ENCODE measurements at places on chromosomes 11 and 22.

- DNase-seq = no peak
Observed at GRCh38 chr11:105152021-105152512, 12.5 kb upstream of the CARD18 start.

DNA sequence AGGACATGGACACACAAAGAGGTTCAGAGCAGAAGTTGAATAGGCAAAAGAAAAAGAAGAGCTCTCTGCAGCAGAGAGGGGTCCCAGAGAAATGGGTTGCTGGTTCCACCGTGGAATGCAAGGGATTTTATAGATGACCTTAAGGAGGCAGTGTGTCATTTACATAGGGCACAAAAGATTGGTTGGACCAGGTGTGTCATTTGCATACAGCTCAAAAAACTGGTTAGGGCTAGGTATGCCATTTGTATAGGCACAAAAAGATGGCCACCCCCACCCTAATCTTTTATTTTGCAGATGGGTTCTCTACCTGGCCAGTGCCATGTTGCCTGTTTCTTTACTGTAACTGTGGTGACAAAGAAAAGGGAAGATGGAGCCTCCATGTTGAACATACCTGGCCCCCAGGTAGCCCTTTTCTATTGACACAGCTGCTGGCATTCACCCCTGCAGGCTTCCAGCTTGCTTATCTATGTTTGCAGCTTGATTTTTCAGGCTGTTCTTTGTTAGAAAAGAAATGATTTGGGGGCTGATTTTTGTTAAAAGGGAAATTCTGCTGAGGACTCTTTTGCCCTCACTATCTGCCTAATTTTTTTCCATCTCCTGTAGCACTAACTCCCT is 3.1 kb upstream of the CAVIN3 start:
- DNase-seq = peak; percentile 26

DNA sequence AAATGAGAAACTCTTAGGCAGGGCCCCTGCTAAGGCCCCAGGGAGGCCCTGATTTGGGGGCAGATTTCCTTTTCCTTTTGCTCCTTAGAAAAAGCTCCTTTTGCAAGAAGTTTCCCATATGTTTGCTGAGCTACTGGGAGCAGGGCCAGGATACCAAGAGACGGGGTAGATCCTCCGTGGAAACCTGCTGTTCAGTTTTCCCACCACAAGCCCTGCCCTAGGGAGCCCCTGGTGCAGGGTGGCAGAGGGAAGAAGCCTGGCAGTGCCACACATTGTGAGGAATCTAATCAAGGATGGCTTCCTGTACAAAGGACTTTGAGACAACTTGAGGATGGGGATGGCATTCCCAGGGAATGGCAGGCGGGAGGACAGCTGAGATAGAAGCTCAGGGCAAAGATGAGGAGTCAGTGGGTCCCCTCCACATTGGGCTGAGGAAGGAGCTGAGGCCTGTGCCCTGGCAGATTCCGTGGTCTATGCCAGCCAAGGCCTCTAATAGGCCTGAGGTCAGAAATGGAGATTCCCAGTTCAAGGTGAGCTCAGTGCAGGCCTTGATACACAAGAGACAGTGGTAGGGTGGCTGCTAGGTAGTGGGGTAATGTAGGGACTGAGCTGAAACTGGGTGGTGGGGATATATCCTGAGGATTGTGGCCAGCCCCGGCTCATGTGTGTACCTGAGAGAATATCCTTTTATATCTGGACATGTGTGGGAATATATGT is 15.0 kb downstream of the TUB start:
- no peak for DNase-seq

- DNase-seq = no peak
Observed at GRCh38 chr11:77198440-77198849, 70.4 kb downstream of the MYO7A start.

GRCh38 chr22:40487663-40488249 is 117.4 kb downstream of the SGSM3 start:
- DNase-seq = no peak

GRCh38 chr11:8408151-8408941 is 144.7 kb upstream of the LMO1 start:
- no peak for DNase-seq

- no peak for DNase-seq
Observed at GRCh38 chr11:133934599-133935550, 21.9 kb downstream of the IGSF9B start.

- DNase-seq = no peak
Observed at GRCh38 chr22:31308181-31308580, 15.9 kb upstream of the PIK3IP1 start.

- DNase-seq = peak; percentile 82
Observed at GRCh38 chr11:118634431-118635236, 27.2 kb downstream of the PHLDB1 start.

DNA sequence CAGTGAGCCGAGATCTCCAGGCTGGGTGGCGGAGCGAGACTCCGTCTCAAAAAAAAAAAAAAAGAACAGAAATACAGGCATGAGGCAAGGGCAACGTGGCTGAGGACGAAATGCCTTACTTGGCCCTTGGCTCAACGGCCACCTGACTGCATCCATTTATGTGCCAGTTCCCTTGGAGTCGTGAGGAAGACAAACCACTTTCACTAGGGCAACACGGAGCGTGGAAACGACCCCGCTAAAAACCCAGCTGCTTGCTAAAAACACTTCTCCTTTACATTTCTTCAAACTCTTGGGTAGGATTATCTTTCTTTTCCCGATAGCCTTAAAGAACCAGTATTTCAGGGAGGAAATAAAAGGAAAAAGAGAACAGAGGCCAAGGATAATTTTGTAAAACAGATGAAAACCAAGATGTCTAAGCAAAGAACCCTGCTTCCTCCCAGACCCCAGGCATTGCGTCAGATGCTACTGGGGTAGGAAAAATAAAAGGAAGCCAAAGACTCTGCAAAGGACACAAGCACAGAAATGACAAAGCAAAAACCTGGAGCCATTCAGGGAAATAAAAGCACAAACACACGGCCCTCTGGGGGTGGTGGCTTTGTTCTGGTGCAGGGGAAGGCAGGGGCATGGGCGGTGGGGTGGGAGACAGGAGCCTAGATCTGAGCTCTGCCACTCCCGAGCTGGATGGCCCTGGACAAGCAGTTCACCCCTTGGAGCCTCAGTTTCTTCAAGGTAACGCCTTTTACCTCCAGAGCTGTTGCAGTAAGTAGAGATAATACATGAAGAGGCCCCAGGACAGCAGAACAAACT is 37.0 kb downstream of the PC start:
- DNase-seq = no peak

- no peak for DNase-seq
Observed at GRCh38 chr11:76832361-76832760, 28.4 kb upstream of the ACER3 start.

GRCh38 chr11:60634126-60634525 is 65.3 kb upstream of the MS4A8 start:
- DNase-seq = no peak

DNA sequence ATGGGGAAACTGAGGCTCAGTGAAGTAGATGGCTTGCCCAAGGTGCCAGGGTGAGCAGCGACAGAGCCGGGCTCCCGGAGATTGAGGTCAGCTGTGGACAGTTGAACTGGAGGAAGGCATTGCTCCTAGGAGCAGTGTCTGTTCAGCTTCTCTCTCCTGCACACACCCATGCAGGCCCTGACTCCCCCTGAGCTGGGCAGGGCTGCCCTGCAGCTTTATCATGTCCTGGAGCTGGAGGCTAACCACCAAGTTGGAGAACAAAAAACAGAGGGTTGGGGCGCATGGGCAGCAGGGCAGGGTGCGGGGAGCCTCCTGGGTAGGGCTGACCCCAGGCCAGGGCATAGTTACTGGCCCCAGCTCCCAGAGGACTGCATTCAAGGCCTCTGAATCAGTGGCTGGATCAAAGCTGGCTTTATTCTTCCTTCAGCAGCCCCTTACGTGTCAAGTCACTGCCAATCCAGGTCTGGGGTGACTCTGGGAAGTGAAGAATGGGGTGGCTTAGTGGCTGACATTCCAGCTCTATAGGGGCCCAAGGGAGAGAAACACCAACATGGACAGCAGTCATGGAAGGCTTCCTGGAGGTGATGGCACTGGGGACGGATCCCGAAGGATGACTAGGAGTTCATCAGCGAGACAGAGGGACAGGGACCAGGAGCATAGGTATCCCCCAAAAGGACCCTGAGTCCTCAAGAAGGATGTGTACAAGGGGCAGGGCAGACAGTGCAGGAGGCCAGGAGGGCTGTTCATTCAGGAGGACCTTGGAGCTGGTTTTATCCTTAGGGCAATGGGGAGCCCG is 83.8 kb downstream of the CACNA1I start:
- no peak for DNase-seq

- DNase-seq = peak; percentile 67
Observed at GRCh38 chr22:39152511-39153219, at the start of gene CBX7. Gene CBX7 (minus strand): TSS chr22:39152680. CDS start chr22:39152444, 236 bp downstream.

DNA sequence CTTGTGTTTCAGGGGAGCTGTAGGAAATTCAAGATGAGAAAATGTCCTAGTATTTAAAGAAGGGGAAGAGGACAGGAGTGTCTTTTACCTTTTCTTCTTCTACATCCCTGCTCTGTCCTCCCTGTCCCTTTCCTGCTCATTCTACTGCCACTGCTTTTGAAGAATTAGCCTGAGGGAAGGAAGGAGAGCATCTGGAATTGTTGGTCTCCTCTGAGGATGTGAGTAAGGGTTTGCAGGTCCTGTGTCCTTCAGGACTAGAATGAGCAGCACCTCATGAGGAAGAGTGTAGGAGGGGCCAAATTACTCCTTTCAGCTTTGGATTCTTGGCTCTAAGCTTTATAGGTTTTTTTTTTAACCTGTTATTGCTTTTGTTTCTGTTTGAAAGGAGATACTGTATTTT is 24.2 kb downstream of the SNU13 start:
- no peak for DNase-seq

- DNase-seq = no peak
Observed at GRCh38 chr11:97079244-97079643, 689.4 kb downstream of the JRKL start.

DNA sequence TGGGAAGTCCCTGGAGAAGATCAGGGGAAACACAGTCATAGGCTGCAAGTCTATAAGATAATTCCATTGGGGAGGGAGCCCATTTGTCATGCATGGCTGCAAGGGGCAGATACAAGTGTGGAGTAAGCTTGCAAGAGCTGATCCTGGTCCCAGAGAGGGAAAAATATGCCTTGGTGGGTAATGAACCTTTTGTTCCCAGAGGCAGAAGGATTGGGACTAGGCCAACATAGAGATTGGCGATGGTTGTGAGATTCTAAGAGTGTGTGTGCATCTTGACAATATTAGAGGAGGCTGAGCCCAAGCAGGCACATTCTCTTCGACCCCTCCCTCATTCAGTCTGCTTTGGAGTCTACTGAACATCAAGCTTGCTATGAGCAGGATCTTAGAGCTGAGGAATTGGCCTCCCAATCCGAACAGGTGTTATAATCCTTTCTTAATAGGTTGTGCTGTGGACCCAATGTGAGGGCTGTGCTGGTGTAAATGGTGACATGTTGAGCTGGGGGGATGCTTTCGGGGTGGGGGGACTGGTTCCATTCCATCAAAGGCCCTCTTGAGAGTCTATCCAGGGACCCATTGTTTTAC is 18.4 kb downstream of the MIAT start:
- DNase-seq = no peak

DNA sequence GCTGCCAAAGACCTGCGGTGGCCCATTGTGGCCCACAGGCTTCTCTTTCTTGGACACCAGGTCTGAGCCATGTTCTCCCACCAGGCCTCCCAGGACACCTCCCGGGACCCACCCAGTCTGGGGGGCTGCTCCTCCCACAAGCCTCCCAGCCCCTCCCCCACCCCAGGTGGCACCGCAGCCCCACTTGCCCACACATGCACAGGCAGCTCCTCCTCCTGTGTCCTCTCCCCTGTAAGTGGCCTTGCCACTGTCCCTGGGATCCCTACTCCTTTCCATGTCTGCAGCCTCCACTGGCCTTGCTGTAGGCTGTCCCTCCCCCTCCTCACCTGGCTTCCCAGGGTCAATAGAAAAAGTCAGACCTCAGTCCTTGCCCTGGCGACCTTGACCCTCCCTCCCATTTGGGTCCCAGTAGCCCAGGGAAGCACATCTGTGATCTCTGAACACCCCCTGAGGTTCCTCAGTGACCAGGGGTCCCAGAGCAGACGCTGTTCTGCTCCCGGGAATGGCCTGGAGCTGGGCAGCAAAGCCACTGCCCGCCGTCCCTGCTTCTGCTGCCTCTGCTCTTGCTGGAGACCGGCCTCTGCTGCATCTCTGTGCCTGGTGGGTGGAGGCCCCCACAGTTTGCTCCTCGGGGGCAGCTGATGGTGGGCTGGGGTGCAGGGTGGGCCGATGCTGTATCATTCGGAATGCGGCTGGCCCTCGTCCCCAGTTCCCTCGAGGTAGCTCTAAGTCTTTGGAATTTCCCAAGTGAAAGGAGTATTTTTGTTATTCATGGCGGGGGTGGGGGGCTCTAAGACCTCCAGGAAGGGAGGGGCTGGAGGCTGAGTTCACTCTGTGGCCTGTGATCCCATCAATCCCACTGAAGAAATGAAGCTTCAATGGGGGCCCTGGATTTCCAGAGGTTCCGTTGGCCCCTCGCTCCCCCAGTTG is 43.6 kb downstream of the ARHGAP8 start:
- no peak for DNase-seq

- no peak for DNase-seq
Observed at GRCh38 chr11:56910785-56911184, 77.9 kb upstream of the OR5AK2 start.

DNA sequence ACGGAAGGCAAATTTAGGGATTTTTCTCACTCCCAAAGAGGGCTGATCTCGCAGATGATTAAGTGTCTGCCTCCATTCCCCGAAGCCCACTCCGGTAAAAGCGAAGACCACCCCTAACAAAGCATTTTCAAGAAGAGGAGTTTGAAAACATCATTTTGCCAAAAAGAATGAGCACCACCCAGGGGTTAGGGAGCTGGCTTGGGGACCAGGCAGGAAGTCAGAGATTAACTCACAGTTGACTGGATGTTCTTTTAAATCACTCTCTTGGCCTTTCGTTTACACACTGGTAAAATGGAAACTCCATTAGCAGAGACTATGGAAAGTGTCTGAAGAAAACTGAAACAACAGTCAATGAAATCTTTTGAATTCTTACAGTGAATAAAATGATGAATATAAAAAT is 7.9 kb upstream of the TRIM44 start:
- no peak for DNase-seq

GRCh38 chr11:65071907-65072630 is 11.8 kb downstream of the CDCA5 start:
- no peak for DNase-seq

GRCh38 chr11:69888483-69889181 is 69.4 kb upstream of the FGF3 start:
- DNase-seq = peak; percentile 54

DNA sequence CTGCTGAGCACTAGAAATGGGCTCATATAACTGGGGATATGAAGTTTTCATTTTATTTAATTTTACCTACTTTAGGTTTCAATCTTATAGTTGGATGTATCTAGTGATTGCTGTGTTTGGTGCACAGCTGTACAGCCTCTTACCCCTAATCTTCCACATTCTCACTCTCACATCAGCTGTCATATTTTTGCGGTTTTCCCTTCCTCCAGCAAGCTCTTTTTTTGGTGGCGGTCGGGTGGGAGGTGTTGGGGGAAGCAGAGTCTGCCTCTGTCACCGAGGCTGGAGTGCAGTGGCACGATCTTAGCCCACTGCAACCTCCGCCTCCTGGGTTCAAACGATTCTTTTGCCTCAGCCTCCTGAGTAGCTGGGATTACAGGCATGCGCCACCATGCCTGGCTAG is 445.1 kb upstream of the ISX start:
- DNase-seq = no peak
